ENCODE measurements at places on chromosomes 7 and 10.

- no peak for DNase-seq
Measured at GRCh38 chr7:15495170-15495569, 66.6 kb downstream of the AGMO start.

GRCh38 chr7:122311050-122311700 is 6.6 kb upstream of the FEZF1 start:
- no peak for DNase-seq

- DNase-seq: peak; percentile 83
Measured at GRCh38 chr10:14476641-14477407, 146.1 kb upstream of the FRMD4A start.

- DNase-seq: no peak
Measured at GRCh38 chr7:83306502-83306901, 143.8 kb upstream of the PCLO start.

- DNase-seq: no peak
Measured at GRCh38 chr10:125591886-125592285, 91.1 kb downstream of the TEX36 start.

GRCh38 chr7:134795231-134795630 is 15.8 kb downstream of the CALD1 start:
- DNase-seq: no peak

DNA sequence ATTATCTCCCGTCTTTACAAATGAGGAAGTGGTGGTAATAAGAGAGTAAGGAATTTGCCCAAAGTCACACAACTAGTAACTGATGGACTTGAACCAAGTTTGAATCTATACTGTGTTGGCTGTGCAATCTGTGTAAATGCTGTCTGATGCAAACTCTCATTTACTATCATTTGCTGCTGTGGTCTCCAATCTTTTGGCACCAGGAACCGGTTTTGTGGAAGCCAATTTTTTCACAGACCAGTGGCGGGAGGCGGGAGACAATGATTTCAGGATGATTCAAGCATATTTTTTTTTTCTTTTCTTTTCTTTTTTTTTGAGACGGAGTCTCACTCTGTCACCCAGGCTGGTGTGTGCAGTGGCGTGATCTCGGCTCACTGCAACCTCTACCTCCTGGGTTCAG is 450.0 kb upstream of the FZD8 start:
- no peak for DNase-seq

DNA sequence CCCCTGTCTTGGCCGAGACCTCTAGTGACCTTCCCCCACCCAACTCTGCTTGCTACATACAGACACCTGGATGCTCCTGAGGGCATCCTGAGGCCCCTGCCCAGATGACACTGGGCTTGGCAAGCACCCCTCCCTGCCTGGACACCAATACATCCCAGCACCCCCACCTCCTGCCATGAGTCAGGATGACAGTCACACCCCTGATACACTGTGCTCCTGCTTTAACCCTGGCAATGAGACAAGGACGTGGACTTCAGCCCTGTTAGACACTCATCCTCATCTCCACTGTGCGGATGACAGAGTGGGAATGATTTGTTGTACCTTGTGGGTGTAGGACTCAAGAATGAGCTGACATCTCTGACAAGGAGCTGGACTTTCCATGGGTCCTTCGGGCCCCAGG is 186.3 kb upstream of the ADCY1 start:
- no peak for DNase-seq

DNA sequence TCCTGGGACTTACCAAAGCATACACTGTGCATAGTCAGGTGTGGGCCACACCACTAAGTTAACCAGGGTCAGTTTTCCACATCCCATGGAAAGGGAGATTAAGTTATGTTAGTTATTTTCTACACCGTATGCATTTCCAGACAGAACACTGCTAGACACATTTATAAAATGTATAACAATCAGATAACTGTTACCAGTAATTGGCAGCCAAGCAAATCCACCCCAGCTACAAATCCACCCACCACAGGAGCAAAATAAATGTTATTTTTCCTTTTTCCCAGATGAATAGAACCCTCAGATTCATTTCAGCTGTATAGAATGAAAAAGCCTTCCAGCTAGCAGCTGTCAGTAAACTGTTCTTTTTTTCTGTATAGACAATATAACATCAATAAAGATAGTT is 256.9 kb upstream of the FZD1 start:
- DNase-seq: no peak

- no peak for DNase-seq
Measured at GRCh38 chr10:14173391-14173705, 157.4 kb downstream of the FRMD4A start.

DNA sequence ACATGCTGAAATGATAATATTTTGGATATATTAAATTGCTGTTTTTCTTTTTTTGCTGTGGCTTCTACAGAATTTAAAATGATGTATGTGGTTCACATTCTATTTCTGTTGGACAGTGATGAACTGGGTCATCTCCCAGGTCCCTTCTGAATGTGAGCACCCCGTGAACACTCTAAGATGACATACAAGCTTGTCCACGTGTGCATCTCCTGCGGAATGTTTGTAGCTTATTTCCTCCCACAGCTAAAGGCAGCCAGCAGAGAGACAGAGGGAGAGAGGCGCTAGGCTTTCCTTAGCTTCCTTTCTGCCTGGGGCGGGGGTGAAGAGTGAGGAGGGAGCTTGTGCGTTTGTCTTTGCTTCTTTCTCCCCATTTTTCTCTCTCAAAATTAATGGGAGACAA is 219.1 kb downstream of the EMX2 start:
- no peak for DNase-seq

DNA sequence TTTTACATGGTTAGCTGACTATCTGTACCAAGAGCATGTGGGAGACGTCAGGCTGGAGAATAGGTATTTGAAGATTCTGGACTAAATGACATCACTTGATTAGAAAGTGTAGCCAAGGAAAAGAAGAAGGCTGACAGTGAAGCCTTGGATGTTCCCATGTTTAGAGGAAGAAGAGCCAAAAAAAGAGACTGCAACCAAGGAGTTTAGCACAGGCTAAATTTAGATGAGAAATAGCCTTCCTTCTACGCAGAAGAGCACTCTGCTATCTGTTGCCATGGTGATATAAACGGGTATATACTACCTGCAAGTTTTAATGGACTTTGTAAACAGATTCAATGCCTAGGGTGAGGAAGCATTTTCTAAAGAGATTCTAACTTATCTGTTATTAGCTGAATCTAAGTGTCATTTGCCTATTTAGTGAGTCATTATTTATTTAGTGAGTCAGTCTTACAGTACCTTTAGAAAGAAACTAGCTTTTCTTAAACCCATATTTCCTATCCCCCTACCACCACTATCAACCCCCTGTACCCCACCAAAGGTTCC is 69.8 kb downstream of the CDK6 start:
- DNase-seq: peak; percentile 65

DNA sequence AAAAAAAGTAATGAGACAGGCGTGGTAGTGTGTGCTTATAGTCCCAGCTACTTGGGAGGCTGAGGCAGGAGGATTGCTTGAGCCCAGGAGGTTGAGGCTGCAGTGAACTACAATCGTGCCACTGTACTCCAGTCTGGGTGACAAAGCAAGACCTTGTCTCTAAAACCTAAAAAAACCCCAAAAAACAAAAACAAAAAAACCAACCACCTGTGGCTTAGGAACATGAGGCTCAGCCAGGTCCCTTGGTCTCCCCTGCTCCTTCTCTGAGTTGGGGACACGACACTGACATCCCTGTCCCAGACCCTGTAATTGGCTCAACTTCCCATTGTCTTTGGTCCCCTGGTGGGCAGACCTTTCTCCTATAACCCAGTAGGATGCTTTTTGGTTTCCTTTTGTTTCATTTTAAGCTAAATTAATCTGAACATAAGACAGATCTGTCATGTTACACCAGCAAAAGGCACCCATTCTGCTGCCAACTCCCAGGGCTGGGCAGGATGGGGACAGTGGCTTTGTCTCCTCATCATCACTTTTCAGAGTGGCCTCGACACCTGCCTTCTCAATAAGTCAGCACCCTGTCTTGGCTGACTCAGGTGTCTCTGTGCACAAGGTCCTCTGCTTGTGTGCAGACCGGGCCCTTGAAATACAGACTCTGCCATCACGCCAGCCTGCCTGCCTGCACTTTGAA is 74.4 kb downstream of the MYL10 start:
- no peak for DNase-seq

DNA sequence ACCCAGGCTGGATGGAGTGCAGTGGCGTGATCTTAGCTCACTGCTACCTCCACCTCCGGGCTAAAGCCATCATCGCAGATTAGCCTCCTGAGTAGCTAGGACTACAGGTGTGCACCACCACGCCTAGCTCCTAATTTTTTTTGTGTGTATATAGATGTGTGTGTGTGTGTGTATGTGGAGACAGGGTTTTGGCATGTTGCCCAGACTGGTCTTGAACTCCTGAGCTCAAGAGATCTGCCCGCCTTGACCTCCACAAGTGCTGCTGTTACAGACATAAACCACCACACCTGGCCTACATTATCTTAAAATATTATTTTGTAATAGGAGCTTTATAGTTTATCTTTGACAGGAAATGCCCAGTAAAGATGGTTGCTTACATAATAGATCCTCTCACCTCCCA is 25.0 kb downstream of the FOXP2 start:
- DNase-seq: no peak

- DNase-seq: no peak
Measured at GRCh38 chr7:138316421-138317043, 143.5 kb upstream of the TRIM24 start.

DNA sequence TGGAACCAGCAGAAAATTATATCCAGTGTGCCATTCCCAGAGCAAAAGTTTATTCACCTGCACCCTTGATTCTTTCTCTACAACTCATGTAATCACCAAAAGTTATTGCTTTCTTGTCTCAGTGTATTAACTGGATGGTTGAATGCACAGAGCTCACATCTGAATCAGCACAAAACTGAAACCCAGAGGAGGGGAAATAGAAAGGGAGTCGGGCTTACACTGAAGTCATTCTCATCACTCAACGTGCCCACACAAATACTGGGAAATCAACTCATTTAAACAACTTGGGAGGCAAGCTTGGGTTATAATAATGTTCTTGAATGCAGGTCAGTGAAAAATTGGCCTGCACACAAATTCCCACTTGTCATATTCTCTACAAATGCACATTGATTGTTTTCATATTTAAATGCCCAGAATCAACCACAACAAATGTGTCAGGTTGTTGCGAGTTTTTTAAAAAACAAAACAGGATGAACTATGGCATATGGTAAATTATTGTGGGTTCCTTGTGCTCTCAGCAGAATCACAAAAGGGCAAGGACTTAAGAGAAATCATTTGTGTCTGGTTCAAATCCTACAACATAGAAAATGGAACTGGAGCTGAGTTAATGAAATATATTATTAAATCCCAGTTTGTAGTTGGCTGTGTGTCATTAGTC is 125.9 kb upstream of the NOBOX start:
- no peak for DNase-seq

- DNase-seq: peak; percentile 82
Measured at GRCh38 chr10:89845541-89846280, 144.3 kb downstream of the KIF20B start.

- DNase-seq: no peak
Measured at GRCh38 chr10:98258683-98259454, 9.1 kb downstream of the LOXL4 start.

DNA sequence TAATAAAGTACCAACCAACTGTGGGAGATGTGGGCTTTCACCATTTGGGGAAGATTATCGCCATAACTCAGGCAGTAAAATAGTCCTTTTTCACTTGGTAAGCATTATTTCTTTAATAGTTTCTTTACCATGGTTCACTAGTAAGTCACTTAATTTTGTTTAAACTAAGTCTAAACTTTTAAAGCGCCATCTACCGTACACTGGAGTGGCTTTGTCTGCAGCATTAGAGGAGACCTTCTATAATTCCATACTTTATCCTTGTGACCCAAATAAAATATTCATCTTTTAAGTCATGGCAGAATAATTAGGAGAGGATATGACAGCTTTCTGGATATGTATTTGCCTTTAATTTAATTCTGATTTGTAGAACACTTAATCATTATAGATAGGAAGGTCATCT is 468.0 kb downstream of the MAGI2 start:
- no peak for DNase-seq

DNA sequence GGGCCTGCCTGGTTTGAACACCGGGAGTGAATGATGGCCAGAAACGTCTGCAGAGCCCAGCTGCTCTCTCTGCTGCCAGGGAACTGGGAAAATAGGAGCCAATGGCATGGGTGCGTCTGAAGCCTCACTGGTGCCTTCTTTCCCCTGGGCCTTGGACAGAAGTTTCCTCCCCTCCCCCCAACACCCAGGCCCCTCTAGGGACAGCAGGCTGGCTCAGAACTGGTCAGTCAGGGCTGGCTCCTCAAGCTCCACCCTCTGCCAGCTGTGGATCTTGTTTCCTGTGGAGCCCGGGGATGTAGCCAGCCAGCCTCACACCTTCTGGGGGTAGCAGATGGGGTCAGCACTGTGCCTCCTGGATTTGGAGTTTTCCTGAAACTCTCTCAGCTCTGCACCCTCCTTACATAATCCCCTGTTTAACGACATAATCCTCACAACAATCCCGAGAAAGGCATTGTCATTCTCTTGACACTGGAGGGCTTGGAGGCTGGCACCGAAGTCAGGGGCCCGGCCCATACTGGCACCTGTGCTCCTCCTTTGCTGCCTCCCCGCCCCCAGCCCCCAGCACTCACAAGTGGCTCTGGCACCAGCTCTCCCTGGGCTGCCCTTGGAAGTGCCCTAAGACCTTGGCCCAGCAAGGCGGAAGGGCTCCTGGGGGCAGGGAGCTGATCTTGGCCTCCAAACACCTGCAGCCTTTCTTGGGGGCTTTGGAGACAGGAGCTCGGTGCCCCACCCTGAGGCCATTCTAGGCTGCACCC is 5.7 kb downstream of the LDB3 start:
- DNase-seq: no peak

- no peak for DNase-seq
Measured at GRCh38 chr7:84297616-84298015, 103.0 kb upstream of the SEMA3A start.

DNA sequence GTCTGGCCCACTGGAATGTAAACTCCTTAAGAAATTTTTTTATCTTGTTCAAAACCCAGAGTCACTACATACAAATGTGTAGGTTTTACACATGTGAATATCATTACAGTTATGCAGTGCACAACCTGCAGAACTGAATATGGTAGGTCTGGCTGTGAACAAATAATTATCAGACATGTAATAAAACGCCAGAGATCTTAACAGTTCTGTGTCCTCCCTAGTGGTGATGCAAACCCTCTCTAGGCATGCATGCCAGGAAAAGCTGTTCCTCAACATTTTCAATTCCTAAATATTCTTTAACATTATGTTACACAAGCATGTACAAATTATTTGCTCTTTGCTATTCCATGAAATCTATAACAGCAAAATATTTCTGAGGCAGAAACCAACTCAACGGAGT is 124.6 kb downstream of the IMMP2L start:
- DNase-seq: no peak

- DNase-seq: no peak
Measured at GRCh38 chr7:49486974-49487829, 286.2 kb upstream of the VWC2 start.

GRCh38 chr10:23419655-23420329 is 19.1 kb upstream of the OTUD1 start:
- DNase-seq: no peak

- no peak for DNase-seq
Measured at GRCh38 chr10:53570221-53570620, 797.6 kb upstream of the MBL2 start.

All from HT1080 (cell line).